ENCODE measurements at places on chromosomes 5 and 9.

DNA sequence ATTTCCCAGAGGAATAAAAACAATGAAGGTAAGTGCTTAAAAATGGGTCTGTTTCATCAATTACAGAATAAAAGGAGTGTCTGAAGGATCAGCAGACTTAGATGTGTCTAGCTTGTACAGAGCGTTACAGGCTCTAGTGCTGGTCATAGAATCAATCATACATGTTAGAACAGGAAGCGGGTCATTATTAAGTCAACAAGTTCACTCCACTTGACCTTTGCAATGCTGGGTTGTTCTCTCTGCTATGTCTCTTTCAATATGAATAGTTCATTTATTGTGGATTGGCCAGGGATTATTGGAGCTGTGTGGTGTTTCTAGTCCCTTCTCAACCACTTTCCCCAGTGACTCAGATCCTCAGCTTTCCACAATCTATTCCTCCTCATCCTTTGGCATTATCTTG lies 20.7 kb upstream of the EGFLAM start:
- DNase-seq = peak; percentile 92

- no peak for DNase-seq
These were observed 356.9 kb downstream of the NFIB start for GRCh38 chr9:13957089-13957488.

DNA sequence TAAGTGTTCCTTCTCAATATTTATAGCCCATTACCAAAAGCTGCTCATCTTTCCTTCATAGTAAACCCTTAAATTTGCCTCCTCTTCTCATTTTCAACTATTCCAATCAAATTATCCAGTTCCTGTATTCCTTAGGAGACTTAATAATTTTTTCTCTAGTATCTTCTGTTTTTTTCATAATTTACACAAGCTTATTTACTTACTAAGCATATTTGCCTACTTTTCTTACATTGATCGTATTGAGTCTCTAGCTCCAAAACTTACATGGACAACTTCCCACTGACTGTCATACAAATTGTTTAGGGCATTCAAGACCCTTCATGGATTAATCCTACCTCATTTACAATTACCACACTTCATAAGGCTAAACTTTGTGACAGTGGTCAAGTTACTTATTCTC lies 3.6 kb downstream of the CERT1 start:
- DNase-seq = no peak

DNA sequence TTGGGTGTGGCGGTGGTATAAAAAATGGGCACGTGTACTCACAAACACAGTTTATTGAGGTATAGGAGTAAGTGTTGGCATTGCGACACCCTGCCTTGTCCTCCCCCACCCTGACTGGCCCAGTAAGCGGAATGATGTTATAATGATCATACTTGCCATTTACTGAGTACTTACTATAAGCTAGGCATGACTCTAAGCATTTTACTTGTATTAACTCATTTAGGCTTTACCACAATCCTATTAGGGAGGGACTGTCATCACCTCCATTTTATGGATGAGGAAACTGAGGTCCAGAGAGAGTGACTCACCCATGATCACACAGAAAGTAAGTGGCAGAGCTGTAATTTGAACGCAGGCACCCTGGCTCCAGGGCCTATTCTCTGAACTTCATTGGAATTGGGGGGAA lies 2.3 kb downstream of the SMIM3 start:
- DNase-seq = no peak

GRCh38 chr5:90386099-90386710 lies 23.4 kb downstream of the CETN3 start:
- DNase-seq = peak; percentile 62

GRCh38 chr9:89801742-89802670 lies 197.2 kb downstream of the GADD45G start:
- DNase-seq = no peak

- no peak for DNase-seq
These were observed 241.6 kb downstream of the FBXL7 start for GRCh38 chr5:15741591-15741990.

GRCh38 chr5:97624886-97625285 lies 441.8 kb upstream of the RIOK2 start:
- DNase-seq = no peak

DNA sequence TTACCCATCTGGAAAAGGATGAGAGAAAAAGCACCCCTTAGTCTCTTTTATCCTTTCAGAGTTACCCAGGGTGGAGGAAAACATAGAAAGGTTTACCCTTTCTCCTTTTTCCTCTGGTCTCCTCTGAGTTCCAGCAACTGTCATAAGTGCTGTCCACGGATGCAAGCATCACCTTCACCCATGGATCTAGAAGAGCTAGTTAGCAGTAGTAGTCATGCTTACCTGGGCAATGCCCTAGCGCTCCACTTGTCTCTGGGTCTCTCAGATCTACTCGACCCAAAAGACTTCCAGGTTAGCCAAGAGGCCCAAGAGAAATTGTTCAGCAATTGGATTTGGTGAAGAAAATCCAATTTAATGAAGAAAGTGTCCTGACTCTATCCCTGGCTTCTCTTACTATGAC lies 656.2 kb upstream of the PTPRD start:
- peak; percentile 14 for DNase-seq

All from DMS53 (cell line).